Naive B cell (primary cell): ENCODE measurements at places on chromosomes 4 and X.

- DNase-seq: no peak
These were observed 30.9 kb downstream of the MCUB start for GRCh38 chr4:109590905-109591304.

DNA sequence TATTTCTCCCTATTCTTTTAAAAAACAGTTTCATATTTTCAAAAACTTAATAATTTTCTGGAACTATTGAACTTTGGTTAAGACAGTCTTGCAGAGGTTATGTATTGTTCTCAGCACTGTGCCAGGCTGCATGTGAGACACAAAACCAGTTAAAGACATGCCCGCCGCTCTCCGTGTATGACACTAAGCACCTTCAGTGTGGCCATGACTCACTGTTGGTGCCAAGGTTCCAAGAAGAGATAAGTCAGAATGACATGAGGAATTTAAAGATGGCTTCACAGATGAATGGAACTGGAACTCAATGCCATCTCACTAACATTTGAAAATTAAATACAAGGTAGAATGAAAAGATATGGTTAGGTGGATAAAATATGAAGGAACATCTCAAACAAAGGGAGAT lies 525.5 kb upstream of the ZFP42 start:
- no peak for DNase-seq

- DNase-seq: no peak
These were observed at the start of gene GPR78 for GRCh38 chr4:8580321-8581093. GPR78 (plus strand) TSS chr4:8580392; CDS start chr4:8580983, 591 bp downstream.

DNA sequence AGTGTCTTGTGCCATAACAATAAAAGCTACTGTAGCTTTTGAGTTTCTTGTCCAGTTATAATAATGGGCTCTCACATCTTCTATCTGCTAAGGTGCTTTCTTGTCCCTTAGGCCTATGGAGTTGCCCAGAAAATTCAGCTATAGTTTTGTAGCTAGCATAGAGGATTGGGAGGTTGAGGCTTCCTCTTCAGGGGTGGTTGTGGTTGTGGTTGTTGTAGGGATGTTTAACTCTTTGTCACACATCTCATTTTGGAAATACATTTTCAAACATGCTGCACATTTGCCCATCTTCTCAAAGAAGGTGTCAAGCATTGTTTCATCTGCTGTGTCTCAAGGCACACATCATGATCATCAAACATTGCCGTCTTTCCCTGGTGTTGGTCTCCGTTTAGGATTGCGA lies 65.0 kb downstream of the ATXN3L start:
- no peak for DNase-seq

GRCh38 chr4:13109536-13109935 lies 374.6 kb downstream of the RAB28 start:
- no peak for DNase-seq

GRCh38 chrX:47483306-47484268 lies 565 bp upstream of the ZNF41 start:
- no peak for DNase-seq

GRCh38 chr4:10635091-10635490 lies 49.5 kb downstream of the CLNK start:
- DNase-seq: no peak

- DNase-seq: no peak
These were observed 92.3 kb downstream of the HS3ST1 start for GRCh38 chr4:11336435-11336834.

- no peak for DNase-seq
These were observed 60.9 kb upstream of the FHDC1 start for GRCh38 chr4:152875261-152875660.

GRCh38 chr4:46992338-46992737 lies 1.0 kb downstream of the GABRA4 start:
- DNase-seq: no peak

DNA sequence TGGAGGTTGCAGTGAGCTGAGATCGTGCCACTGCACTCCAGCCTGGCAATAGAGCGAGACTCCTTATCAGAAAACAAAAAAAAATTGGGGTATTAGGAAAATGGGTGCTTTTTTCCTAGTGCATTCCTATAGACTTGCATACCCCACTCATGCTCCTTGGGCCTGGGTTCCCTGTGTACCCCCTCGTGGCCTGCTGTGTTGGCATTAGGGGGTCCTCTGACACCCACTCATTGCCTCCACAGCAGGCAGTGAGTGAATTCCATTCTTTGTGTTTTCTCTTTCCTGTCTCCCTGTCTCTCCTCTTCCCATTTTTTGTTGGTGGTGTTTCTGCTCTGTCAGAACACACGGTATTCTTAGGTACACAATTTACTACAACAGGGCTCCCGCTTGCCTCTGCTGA lies 42.8 kb downstream of the TNIP2 start:
- DNase-seq: no peak

- peak; percentile 35 for DNase-seq
These were observed 17.2 kb downstream of the SPIN3 start for GRCh38 chrX:56978172-56978571.

GRCh38 chrX:150730719-150731118 lies 37.5 kb downstream of the MTMR1 start:
- DNase-seq: no peak

- no peak for DNase-seq
These were observed 18.8 kb upstream of the DSPP start for GRCh38 chr4:87589531-87589930.

GRCh38 chr4:59223292-59223941 lies 1976.7 kb upstream of the ADGRL3 start:
- DNase-seq: no peak

DNA sequence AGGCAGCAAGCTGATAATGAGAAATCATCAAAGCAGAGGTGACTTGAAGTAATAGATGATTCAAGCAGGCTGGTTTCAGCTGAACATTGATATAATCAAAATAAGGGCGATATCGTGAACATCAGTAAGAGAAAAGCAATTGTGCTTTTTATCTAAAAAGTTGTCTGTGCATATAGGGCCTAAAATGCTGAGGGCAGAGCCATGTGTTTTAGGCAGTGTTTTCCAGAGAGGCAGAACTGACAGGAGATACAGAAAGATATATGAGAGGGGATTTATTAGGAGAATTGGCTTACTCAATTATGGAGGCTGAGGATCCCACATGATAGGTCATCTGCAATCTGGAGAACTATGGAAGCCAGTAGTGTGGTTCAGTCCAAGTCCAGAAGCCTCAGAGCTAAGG lies 136.5 kb upstream of the NPY2R start:
- DNase-seq: no peak

- DNase-seq: no peak
These were observed 132.3 kb upstream of the NR3C2 start for GRCh38 chr4:148574502-148574901.

DNA sequence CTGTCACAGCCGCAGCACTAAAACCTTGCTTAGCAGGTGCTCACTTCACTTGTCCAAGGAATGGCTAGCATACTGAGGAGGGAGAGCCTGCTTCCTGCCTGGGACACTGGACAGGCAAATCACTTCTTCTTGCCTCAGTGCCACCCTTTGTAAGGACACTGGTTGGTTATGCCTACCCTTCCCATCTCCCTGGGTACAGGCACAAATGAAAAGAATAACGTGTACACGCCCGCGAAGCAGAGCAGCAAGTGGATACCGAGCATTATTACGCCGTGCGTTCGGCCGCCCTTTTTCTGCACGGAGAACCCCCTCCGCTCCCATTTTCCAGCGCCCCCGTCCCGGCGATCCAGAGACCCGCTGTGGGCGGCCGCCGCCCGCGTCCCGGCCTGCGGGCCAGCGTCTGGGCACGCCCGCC lies 338 bp upstream of the KLHL2 start:
- no peak for DNase-seq

DNA sequence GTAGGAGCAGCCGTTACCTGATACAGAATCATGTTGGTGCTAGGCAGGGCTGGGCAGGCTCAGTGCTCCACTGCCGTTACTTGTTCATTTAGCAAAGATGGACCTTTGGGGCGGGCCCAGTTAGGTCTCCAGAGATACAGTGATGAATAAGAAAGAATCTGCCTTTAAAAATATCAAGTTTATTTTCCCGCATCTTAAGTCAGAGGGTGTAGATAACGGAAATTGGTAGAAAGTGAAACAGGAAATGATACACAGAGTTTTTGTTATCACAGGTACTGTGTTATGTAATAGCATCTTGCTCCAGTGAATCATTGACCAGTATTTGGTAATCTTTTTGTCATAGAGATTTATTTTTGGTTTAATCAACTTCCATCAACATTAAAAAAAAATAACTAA lies 5.5 kb downstream of the TMEM131L start:
- peak; percentile 65 for DNase-seq

- DNase-seq: no peak
These were observed 22.5 kb downstream of the CCNG2 start for GRCh38 chr4:77179519-77179918.

DNA sequence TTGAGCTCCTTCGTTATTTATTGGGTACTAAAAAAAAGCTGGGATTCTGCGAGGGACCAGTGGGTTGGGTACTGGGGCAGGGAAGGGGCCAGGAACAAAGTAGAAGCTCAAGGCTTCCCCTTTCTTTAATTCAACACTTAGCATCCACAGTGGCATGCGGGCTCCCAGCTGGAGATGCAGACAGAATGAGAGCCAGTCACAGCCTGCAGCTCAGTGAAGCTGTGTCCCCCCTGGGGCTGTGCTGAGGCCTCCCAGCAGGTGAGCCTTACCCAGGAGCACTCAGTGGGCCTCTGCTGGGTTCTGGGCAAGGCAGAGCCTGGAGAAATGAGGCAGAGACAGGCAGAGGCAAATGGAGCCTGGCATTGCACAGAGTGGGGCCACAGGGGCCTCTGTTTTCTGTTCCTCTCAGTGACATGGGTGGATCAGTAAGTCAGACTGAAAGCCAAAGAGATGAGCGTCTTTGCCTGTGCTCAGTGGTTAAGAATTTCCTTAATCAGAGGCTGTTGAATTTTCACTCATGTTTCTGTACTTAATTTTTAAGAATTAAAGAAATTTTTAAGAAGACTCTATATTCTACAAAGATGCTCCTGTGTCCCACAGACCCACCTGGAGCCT lies 181.4 kb upstream of the RBPJ start:
- no peak for DNase-seq

- no peak for DNase-seq
These were observed 923.3 kb downstream of the FAT4 start for GRCh38 chr4:126238013-126238412.

- no peak for DNase-seq
These were observed 230.6 kb downstream of the PCDH7 start for GRCh38 chr4:30950737-30951136.

GRCh38 chr4:22593933-22594332 lies 78.1 kb upstream of the ADGRA3 start:
- DNase-seq: no peak

DNA sequence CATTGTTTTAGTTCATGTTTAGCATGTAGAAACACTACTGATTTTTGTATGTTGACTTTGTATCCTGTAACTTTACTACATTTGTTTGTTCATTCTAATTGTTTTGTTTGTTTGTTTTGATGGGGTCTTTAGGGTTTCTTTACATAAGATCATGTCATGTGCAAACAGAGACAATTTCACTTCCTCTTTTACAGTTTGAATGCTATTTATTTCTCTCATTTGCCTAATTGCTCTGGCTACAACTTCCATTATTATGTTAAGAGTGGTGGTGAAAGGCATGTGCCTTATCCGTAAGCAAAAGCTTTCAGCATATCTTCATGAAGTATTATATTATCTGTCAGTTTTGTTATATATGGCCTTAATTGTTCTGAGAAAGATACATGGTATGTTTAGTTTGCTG lies 571.1 kb downstream of the PCDH7 start:
- no peak for DNase-seq

DNA sequence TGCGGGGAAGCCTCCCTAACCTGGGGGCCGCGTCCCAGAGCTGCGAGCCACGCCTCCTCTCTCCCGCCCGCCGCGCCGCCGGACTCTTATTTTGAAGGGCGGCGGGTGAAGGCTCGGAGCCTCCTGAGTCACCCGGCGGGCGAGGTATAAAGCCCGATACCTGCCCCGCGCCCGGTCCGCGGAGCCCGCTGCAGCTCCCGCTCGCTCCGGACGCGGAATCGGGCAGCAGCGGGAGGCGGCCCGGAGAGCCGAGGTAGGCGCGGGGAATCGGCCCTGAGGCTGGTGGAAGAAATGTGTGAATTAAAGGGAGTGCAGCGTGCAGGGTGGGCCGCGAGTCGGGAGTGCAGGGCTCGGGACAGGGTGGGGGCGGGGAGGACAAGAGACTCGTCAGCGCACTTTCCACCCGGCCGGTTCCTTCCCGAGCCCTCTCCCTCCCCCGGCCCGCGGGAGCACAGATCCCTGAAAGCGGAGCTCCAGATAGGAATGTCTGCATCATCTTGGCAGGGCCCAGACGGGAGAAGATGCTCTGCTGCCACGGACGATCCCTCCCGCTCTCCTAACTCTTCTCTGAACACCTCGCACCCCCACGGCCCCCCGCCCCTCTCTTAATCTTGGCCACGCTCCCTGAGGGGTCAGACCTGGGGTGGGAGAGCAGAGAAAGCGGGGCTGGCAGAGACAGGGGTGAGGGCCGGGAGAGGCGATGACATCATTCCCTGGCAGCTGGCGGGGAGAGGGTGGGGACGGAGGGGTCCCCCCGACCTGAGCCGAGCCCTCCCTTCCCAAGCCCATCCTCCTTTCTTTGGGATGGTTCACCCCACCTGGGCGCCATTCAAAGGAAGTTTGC lies 177.9 kb downstream of the CBR4 start:
- peak; percentile 45 for DNase-seq

DNA sequence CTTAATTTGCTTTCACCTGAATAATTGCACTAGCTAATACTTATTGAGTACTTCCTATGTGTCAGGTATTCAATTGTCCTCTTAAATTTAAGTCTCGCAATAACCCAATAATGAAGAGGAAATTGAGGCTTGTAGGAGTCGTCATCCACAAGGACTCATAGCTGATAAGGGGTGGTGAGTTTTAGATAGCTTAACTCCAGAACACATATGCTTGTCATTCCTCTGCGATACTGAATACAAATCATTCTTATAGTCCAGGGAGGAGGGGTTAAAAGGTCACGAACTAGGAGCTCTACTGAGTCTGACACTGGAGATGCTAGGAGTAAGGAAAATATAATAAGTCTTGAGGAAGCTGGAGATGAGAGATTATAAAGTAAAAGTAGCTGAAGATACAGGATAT lies 1.4 kb upstream of the PACRGL start:
- DNase-seq: no peak

- no peak for DNase-seq
These were observed 1003.5 kb upstream of the LCORL start for GRCh38 chr4:19025031-19025430.

GRCh38 chr4:189785257-189785656 lies 155.4 kb upstream of the FRG1 start:
- no peak for DNase-seq
